ENCODE measurements at places on chromosomes 4 and X.

- DNase-seq = no peak
These were observed 67.5 kb upstream of the CXCL13 start for GRCh38 chr4:77538144-77538543.

GRCh38 chr4:163392328-163392727 is 48.6 kb downstream of the NPY5R start:
- no peak for DNase-seq

DNA sequence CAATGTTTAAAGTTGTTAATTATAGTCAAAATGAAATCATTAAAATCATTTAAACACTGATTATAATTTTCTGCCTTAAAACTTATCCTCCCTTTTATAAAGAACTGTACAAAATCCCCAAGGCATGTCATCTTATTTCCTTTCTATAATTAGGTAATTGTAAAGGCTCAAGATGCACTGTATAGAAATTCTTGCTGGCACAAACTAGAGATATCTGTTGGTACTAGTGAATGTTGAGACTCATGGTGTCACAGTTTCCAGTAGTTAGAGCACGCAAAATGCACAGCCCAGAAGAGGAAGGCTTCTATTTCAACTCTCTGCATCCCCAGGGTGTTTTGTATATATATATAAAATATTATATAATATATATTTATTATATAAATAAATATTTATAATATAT is 22.7 kb upstream of the PLA2G12A start:
- no peak for DNase-seq

- DNase-seq = peak; percentile 35
These were observed 113.9 kb upstream of the VAMP7 start for GRCh38 chrX:155767051-155767875.

DNA sequence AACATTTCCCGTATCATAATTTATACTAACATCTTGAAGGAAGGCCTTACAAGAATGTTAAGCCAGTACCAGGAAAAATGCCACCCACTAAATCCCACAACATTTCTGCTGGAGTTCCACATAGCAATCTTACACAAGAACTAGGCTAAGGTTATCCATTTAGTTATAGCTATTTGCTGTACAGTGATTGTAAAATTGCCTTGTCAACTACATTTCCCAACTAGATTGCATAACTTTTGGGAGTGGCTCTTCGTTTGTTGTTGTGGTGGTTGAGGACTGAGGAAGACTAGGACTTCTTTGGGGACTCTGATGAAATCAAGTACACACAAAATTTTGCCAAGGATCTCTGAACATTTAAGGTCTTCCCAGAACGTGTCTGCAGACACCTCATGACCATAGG is 8.0 kb downstream of the IBSP start:
- peak; percentile 32 for DNase-seq

DNA sequence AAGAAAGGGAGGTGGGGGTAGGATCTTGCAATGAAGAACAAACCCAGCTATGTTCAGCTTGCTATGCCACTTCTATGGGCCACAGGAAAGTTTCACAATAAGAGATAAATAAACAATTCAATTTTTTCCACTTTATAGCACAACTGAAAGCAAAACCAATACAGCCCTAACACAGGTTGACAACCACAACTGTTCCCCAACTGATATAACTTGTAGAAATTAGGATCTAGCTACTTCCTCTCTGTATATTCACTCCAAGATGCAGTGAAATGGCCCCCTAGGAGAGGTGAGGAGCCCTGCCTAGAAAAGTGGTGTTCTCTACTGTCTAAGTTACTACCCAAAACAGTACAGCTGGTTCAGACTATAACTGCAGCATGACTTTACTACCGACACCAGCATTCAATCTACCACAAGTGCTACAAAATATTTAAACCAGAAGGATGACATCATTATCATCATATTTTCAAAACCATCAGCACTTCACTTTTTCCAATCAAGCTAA is 77.0 kb downstream of the FBXW7 start:
- DNase-seq = no peak

DNA sequence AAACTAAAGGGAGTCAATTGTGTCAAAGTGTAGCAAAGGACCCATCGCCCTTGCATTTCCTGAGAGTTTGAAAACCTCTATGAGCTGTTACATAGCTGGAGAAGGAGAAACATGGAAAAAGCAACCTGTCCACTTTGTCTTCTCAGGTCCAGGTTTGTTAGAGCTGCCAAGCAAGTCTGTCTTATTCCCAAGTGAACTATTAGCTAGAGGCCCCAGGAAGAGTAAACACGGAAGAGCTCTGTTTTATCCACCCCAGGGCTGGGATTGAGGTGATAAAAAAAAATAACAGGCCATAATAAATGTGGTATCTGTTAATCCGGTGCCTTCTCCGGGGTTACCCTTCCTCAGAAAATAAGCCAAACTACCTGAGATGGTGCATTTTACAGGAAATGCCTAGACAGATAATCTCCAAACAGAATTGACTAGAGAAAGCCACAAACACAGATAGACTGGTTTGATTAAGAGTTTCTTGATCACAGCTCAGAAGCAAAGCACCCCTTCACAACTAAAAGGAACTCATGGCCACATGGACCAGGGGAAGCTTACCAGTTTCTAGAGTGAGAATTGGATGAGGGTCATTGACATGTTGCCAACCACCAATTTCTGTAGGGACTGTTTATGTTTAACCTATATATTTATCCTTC is 35.9 kb upstream of the RELL1 start:
- no peak for DNase-seq

- DNase-seq = no peak
These were observed 93.6 kb downstream of the PDLIM5 start for GRCh38 chr4:94545296-94545695.

GRCh38 chr4:102386966-102387365 is 41.7 kb upstream of the SLC39A8 start:
- DNase-seq = no peak

- DNase-seq = no peak
These were observed 33.5 kb upstream of the SCRG1 start for GRCh38 chr4:173432430-173432829.

DNA sequence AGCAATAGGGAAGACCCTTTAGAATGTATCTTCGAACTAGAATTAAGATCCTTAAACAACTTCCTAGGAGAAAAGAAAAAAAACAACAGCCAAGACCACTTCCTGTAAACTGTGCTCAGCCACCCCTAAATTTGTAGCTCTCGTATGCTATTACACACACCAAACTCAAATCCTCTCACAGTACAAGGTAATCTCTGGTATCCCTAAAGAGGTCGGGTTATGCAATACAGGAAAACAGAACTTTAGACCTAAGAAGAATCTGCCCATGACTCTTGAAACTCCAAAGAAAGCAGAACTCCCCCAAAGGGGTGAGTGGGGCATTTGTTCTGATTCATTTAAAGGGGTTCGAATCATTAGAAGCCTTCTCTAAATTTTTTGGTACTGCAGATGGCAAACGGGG is 170.9 kb upstream of the CASK start:
- DNase-seq = no peak
